Diencephalon (tissue), 1 donor: ENCODE measurements at places on chromosomes 3 and 15. TPM values are rescaled to one million over a fixed set of nuclear protein-coding genes. Genes with fewer than 3 reads are reported as not detected.

Gene DYNC1LI1
- total RNA-seq = 106 TPM

Gene CCDC54
- total RNA-seq = not detected

Gene STXBP5L
- 23.8 TPM for total RNA-seq

Gene AHSG
- total RNA-seq = 0.23 TPM

Gene PDZRN3
- total RNA-seq = 35.5 TPM

Gene C3orf85
- total RNA-seq = not detected

Gene FANCD2OS
- total RNA-seq = not detected

Gene PRR20G
- not detected for total RNA-seq

Gene CCR5
- total RNA-seq = not detected

Gene HYAL1
- total RNA-seq = 0.69 TPM

Gene GALNT15
- 5.8 TPM for total RNA-seq

Gene GPR149
- 22.1 TPM for total RNA-seq

Gene GAP43
- total RNA-seq = 418 TPM

Gene SCG5
- 157 TPM for total RNA-seq

Gene CYP19A1
- 7.2 TPM for total RNA-seq

Gene RBMS3
- total RNA-seq = 36.2 TPM

Gene IL12A
- 1.4 TPM for total RNA-seq

Gene SLC9C1
- total RNA-seq = 0.23 TPM

Gene STAC
- 13.8 TPM for total RNA-seq

Gene MFGE8
- total RNA-seq = 65.3 TPM

Gene ASB14
- total RNA-seq = 0.69 TPM

Gene ALS2CL
- total RNA-seq = 2.1 TPM

Gene KLHL40
- 0.23 TPM for total RNA-seq

Gene RBP2
- total RNA-seq = not detected

Gene CLSTN2
- 36.7 TPM for total RNA-seq

Gene CD96
- total RNA-seq = not detected

Gene FMN1
- 2.1 TPM for total RNA-seq

Gene SI
- total RNA-seq = under 0.01 TPM

Gene MESP1
- total RNA-seq = 2.5 TPM

Gene BOC
- total RNA-seq = 10.4 TPM

Gene CLDN16
- 0.46 TPM for total RNA-seq

Gene MEGF11
- total RNA-seq = 6.9 TPM
